ENCODE measurements at places on chromosomes 4 and X.

GRCh38 chr4:140237616-140238350 is 83.8 kb upstream of the MAML3 start:
- peak; percentile 86 for DNase-seq

DNA sequence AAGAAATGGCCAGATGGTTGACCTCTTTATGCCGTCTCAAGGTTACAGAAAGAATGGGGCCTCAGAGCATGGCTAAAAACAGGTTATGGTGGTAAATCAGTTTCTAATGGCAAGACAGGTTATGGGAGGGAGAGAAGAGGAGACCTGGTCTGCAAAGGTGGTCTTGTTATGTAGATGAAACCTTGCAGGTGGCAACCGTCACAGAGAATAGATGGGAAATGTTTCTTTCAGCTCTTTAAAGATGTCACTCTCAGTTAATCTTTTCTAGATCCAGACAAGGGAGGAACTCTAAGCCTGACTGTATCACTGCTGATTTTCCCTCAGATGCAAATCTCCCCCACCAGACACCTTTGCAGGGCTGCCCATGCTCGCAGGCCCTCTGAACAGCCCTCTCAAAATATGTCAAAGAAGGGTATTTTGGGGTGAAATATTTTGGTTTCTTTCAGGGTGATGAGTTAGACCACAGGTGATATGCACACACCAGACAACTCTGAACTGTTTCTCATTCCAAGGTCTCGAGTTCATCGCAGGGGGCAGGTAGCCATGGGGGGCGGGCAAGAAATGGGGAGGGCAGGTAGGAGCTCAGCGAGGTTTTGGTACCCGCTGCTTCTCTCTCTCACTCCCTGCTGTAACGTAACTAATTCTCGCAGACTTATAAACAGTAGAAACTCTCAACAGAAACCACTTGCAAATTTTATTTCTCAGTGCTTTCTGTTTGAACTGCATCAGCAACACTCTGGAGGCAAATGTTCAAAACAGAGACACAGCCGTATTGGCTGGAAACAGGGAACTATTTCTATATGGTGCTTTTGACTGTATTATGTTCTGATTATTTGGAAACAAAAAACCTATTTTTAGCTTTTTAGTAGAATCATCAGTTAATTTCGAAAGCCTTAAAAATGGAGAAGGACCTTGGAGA is 32.4 kb downstream of the CASP3 start:
- no peak for DNase-seq

DNA sequence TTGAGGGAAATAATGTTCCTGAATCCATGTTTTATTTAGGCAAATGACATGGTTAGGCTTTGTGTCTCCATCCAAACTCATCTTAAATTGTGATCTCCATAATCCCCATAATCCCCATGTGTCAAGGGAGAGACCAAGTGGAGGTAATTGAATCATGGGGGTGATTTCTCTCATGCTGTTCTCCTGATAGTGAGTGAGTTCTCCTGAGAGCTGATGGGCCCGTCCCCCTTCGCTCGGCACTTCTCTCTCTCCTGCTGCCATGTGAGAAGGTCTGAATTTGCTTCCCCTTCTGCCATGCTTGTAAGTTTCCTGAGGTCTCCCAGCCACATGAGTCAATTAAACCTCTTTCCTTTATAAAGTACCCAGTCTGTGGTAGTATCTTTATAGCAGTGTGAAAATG is 563.0 kb upstream of the NR3C2 start:
- no peak for DNase-seq

GRCh38 chr4:6492861-6493657 is 20.6 kb upstream of the PPP2R2C start:
- peak; percentile 37 for DNase-seq

DNA sequence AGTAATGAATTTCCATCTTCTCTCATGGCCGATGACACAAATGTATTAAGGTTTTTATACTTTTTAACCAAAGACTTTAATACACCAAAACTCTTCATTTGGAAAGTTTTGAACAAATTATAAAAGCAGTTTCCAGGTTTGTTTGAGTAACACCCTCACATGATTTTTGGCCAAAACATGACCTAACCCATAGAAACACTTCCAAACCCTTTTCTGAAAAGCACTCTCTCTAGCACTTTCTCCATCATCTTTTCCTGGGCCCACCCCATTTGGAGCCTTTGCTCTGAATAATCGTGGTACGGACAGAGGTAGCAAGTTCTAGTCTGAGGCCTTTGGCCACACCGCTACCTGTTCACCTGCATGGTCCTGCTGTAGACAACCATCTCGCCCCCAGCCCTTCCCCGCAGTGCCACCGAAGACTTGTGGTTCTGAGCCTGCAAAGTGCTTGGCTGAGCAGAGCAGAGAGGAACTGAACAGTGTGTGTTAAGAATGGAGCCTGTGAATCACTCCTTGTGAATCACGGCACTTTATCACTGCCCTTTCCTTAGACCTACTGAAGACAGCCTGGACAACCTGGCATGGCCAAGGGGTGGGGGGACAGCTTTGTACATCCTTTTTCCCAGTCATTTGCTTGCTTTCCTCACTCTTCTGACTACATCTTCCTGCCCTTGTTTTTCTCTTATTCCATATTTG is 181.8 kb downstream of the PTTG2 start:
- DNase-seq, result no peak

DNA sequence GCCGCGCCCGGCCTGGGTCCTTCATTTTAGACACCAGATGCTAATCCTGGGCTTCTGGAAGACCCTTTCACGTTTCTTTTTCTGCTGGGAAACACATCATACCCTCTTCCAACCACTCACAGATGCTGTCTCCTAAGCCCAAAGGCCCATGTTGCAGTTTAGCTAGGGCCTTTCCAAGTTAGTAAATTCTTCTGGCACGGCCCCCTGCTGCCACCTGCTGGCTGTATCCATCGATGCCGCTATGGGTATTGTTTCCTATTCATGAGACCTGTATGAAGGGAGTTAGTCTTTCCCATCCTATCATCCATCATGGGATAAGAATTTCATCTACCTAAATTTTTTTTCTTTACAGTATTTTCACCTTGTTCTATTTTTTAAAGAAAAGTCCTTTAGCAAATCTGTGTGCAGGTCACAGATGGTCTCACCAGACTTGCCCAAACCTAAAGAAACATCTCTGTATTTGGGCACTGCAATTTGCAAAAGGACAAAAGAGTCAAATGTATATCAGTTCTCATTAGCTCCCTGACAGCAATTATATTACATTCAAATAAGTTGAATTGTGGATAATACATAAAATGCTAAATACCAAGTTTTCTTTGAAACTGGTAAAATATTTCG is 37.8 kb upstream of the SLC9A7 start:
- DNase-seq, result peak; percentile 67
